ENCODE measurements at places on chromosomes 2 and 18.

- DNase-seq, result no peak
Observed at GRCh38 chr2:132669908-132670495, at the start of gene LYPD1. Gene LYPD1, minus strand, starts transcription at chr2:132670205. Its CDS starts 273 bp downstream, at chr2:132669932.

GRCh38 chr2:104444889-104445288 lies 409.0 kb upstream of the POU3F3 start:
- no peak for DNase-seq

GRCh38 chr2:193965263-193965662 lies 1691.8 kb upstream of the SLC39A10 start:
- DNase-seq, result no peak

DNA sequence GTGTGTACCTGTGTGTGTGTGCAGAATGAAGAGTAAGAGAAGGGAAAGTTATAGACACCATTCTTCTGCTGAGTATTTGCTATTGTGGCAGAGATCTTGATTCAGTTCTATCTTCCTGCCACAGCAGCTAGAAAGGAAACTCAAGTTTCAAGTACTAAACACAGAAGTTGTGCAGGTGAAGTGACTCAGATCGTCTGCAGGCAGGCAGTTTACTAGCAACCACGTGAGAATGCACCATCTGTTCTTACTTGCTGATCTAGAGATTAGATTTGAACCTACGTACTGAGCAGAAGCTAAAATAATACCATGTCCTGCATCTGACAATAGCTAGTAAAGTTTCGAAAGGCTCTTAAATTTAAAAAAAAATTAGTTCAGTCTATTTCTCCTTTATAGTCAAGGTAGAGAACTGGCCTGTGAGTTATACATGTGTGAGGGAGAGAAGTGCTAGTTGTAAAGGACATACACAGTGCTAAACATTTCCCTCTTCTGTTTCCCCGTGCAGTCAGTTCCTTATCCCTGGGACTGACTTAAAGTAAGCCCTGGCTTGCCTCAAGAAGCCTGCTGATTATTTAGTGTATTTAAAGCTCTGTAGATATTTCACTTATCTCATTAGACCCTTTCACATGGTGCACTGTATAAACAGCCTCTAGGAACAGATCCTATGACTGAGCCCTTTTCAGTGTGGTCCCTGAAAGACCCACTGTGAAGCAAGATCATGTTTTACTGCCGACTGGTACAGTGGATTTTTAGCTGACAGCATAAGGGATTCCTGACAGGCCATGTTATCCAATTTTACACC lies 45.0 kb downstream of the SLC38A11 start:
- DNase-seq, result peak; percentile 26

- no peak for DNase-seq
Observed at GRCh38 chr2:37070931-37071330, 13.2 kb downstream of the HEATR5B start.

GRCh38 chr18:70025580-70025979 lies 77.9 kb upstream of the CD226 start:
- no peak for DNase-seq

DNA sequence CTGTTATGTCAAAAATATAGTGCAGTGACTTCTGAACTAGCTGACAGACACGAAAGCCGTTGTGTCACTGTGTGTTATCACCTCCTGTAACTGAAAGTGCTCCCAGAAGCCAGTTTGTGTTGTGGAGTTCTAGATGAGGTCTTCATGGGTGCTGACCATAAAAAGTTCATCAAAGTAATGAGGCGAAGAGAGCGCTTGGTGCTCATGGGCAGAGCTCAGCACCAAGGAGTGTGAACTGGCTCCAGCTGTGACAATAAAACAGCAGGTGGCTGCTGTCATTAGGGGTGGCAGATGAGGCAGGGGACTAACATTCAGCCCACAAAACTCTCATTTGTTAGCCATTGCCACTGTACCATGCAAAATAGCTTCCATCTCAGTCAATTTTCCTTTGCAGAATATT lies 151.1 kb downstream of the ZNF407 start:
- no peak for DNase-seq

GRCh38 chr2:71950256-71951082 lies 197.2 kb downstream of the CYP26B1 start:
- no peak for DNase-seq

DNA sequence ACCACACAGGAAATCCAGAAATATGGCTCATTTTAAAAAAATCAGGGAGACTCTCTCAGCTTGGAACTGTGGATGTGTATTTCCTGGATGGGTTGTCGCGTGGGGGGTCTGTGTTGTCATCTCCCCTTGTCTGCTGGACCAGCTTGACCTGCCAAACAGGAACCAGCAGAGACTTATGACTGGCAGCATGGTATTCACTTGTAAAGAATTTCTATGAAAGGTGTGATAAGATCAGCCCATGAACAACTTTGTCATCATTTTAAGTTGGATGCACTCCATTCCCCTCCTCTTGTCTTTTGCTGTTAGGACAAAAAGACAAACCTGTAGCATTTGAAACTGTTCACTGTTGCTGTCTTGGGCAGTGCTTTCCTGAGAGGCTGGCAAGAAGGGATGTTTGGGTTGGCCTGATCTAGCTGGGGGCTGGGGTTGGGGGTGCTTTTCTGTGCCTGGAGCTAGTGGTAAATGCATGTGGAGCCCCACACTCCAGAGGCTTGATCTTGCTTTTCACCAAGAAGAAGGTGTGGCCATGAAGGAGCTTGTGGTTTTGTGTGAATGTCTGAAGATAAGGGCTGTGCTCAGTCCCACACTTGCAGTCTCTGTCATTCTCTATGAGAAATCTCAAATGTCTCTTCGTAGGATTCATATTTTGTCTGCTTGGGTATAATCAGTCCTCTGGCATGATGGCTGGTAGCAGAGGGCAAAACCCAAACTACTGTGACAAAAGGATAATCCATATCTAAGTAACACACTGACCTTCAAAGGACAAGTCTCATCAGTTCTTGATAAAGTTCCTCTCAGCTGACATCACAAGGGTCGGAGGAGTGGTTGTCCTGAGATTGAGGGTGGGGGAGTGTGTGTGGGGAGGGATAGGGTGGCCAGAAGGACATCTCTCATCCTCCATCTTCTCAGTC lies 39.0 kb downstream of the RALB start:
- no peak for DNase-seq

DNA sequence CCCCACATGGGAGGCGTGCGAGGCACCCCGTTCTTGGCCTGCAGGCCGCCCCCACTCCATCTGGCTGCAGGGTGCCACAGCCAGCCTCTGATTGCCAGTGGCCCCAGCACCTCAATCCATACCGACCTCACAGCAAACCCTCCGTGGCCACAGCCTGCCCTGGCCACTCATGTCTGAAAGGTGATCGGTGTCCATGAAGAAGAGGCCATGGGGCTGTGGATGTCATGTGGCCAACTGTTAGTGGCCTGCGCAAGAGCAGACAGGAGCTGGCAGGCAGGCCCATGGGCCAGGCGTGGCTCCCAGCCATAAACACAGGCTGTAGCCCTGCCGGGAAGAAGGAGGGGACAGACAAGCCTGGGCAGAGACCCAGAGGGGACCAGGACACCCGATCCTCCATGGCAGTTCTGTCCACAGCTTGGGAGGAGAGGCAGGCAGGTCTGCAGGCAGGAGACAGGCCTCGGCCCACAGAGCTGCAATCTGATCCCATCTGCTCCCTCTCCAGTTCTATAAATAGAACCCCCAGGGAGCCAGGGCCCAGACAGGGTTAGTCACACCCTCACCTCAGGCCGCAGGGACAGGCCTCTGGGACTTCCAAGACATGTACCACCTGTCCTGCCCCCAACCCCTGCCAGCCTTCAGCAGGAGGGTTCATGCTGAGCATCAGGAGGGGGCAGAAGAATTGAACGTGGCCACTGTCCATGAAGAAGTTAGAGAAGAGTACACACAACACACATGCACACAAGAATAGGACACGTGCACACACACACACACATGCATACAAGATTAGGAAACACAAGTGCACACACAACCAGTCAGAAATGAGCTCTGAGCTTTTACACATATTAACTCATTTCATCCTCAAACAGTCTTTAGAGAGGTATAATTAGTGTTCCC lies 16.9 kb downstream of the STEAP3 start:
- DNase-seq, result no peak

DNA sequence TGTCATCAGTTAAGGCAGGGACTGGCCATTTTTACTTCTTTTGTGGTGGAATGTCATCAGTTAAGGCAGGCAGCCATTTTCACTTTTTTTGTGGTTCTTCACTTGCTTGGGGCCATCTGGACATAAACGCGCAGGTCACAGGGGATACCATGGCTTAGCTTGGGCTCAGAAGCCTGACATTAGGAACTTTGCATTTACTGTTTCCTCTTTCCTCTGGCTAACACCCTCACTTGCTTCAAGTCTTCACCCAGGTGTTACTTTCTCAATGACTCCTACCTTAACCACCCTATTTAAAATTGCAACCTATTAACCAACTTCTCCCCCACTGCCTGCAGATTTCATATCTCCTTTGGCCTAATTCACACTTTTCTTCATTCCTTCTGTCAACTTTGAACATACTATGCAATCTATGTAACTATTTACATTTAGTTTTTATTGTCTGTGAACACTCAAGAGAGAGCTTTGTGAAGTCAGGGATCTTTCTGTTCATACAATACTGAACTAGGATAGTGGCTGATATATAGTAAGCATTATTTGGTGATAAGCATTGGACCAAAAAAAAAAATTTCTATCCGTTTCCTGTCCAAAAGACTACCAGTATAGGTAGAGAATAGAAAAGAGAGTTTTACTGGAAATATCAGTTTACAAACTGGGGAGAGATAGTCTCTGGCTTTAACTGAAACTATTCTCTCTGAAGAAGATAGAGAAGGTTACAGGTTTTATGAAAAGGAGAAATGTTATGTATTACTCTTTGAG lies 600.1 kb upstream of the ZNF804A start:
- no peak for DNase-seq

GRCh38 chr2:186949726-186950256 lies 100.8 kb upstream of the ZSWIM2 start:
- no peak for DNase-seq

GRCh38 chr2:26122630-26123029 lies 50.3 kb upstream of the GAREM2 start:
- DNase-seq, result no peak

GRCh38 chr2:237900891-237901831 lies 41.7 kb downstream of the RAMP1 start:
- no peak for DNase-seq

DNA sequence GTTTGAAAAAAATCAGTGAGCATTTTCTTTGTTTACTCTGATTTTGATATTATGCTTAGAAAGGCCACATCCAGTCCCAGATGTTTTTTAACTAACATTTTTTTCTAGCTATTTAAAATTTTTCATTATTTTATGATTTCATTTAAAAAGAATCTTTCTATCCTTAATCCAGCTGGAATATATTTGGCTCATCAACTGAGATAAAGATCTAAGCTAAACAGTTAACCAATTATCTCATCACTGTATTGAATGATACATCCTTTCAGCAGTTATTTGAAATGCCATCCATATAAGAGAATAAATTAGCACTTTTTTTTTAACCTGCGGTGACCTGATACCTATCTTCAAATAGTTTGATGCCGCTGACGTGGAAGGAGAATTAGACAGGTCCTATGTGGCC lies 245.5 kb upstream of the COPS8 start:
- DNase-seq, result no peak

- no peak for DNase-seq
Observed at GRCh38 chr2:176819306-176819705, 393.3 kb upstream of the HNRNPA3 start.

- no peak for DNase-seq
Observed at GRCh38 chr18:48100651-48101165, 170.2 kb upstream of the SMAD2 start.

DNA sequence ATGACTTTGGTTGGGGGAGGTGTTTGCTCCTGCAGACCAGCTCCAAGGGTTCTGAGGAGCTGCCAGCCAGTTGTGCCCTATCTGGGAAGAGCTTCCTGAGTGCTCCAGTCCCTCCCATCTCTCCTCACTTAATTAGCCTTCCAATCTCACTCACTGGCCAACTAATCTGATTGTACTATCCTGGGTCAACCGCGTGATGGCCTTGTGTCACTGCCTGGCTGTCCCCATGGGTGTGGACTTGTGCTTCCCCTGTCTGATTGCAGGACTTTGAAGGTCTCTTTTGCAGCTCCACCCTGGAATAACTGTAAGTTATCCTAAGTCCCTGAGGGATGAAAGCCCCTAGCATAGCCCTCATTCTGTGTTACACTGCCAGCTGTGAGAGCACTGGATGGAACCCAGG lies 65.0 kb downstream of the SLC4A5 start:
- DNase-seq, result no peak

DNA sequence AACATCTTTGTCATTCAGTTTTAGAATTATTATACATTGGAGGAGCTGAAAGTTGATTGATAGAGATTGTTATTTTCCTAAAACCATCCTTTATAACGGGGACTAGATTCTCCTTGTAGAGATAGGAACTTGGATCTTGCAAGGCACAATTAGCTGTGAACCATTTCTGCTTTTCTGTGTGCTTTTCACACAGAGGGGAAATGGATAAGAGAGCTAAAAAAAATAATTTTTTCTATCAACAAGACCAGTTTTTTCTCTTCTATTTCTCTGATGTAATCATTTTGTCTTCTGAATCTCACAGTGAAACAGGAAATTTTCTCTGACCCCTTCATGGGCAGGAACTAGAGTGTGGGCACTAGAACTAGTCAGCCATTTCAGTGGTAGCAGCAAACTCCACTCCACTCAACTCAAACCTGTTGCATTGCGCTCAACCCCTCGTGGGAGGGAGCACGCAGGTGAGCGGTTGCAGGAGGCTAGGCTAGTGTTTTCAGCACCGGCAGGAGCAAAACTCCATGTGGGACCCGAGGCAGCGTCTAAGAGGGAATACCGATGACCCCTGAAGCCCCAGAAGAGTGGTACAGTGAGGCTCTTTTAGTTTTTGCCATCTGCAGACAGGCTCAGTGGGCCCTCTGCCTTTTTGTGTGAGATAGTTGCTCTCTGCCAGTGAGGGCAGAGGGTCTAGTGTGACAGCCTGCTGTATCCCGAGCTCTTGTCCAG lies 24.0 kb upstream of the SLC39A10 start:
- no peak for DNase-seq

- no peak for DNase-seq
Observed at GRCh38 chr2:71721669-71722068, 268.3 kb downstream of the DYSF start.

- DNase-seq, result no peak
Observed at GRCh38 chr2:188922191-188922590, 52.0 kb upstream of the COL3A1 start.

DNA sequence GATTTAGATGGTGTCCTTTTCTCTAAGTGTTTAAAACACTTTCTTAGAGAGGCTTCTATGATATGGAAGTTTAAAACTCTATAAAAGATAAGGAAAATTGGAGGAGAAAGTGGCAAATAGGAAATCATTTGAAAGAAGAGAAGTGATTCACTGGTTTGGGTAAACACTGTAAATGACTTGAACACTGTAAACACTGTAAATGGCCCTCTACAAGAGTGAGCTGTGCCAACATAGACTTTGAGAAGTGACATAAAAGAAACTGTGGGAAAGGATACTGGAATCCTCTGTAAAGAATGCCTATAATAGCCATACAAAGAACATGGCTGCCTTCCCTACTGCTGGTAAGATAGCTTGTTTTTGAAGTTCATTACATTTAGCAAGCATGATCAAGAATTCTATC lies 210.9 kb upstream of the SIX3 start:
- DNase-seq, result no peak

Measured in activated T-cell treated with anti-CD3 and anti-CD28 coated beads, Interleukin-2, amount 50 U/mL, for 72 hours (primary cell).